ENCODE measurements at places on chromosomes 5 and 9.

DNA sequence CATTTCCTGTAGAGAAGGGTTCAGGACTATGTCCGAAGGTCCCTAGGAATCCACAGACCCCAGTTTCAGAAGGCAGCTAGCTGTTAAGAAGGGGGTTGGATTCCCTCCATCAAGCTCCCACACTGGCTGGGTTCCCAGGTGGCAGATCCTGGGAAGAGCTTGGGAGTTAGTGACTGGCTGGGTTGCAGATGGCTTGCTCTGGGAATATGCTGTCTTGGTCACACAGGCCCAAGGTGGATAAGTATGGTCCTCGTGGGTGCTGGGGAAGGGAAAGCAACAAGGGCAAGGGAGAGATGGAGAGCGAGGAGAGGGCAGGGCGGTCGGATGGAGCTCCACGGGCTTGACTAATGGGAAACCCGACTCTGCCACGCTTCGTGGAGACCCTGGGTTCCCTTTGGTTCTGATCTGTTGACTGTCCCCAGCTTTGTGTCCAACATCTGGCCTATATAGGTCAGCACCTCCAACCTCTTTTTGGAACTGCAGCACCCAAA lies 17.4 kb downstream of the SH3PXD2B start:
- no peak for DNase-seq

DNA sequence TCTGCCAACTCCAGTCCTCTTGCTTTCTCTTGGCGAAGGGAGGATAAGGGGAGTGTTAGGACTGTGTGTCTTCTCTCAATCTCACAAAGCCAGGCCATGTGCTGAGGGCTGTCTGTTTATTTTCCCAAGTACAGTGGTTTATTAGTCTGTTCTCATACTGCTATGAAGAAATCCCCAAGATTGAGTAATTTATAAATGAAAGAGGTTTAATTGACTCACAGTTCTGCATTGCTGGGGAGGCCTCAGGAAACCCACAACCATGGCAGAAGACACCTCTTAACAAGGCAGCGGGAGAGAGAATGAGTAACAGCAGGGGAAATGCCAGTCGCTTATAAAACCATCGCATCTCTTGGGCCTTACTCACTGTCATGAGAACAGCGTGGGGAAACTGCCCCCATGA lies 36.2 kb upstream of the CKS2 start:
- peak; percentile 4 for DNase-seq

GRCh38 chr5:159916841-159917761 lies 819 bp downstream of the ADRA1B start:
- no peak for DNase-seq

DNA sequence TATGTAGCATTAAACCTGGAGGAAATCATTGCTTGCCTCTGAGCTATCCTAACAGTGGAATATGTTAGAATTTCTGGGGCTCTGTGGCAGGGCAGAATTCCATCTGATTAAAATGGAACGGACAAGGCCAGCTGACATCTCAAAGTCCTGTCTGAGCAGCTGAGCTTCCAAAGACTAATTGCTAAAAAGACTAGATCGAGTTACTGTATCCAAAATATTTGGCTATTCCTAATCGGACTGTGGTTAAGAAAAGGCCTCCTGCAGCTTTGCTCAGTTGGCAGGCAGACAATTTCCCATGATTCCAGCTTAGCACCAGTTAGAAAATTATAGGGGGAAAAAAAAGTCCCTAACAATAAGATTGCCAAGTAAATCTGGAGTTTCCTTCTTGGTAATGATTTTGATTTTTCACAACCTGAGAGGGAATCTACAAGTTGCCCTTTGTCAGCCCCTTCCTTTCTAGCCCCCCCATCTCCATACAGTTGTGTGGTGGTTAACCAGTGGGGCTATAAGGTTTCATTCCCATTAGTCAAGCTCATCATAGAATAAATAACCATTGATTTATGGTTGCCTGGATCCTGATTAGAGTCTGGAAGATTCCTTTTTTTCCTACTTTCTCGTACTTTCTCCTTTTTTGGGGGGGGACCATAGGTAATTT lies 26.4 kb downstream of the PTGR1 start:
- no peak for DNase-seq

- DNase-seq: no peak
These were observed 164.3 kb upstream of the ST8SIA4 start for GRCh38 chr5:101067429-101067828.

GRCh38 chr9:34572092-34572491 lies 17.4 kb downstream of the CNTFR start:
- no peak for DNase-seq

DNA sequence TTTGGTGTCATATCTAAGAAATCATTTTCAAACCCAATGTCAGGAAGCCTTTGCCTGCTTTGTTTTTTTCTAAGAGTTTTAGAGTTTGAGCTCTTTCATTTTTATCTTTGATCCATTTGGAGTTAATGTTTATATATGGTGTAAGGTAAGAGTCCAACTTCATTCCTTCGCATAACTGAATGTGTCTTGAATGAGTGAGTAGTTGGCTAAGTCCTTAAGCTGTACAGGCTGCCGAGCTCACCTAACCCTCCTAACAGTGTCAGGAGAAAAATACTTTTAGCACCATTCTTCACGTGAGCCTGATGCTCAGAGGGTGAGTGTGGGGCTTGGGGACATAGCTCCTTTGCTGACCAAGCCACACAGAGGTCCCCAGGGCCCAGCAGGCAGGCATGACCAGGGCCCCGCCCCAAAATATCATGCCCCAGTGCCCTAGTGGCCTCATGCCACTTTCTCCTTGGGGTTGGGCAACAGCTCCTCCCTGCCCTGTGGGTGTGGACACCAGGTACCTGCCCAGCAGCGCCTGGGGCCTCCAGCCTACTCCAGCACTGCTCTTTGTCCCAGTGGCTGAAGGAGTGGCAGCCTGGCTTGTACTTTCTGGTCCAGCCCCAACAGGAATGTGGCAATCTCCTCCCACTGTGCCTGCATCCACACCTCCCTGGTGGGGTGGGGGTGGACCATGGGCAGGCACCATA lies 17.2 kb downstream of the PPARGC1B start:
- peak; percentile 9 for DNase-seq

All from kidney glomerular epithelial cell (primary cell).